ENCODE measurements at places on chromosomes 1 and 21.

- no peak for DNase-seq
These were observed 13.5 kb upstream of the ERG start for GRCh38 chr21:38511662-38512243.

GRCh38 chr1:206774093-206774492 lies 1.8 kb upstream of the IL10 start:
- no peak for DNase-seq

DNA sequence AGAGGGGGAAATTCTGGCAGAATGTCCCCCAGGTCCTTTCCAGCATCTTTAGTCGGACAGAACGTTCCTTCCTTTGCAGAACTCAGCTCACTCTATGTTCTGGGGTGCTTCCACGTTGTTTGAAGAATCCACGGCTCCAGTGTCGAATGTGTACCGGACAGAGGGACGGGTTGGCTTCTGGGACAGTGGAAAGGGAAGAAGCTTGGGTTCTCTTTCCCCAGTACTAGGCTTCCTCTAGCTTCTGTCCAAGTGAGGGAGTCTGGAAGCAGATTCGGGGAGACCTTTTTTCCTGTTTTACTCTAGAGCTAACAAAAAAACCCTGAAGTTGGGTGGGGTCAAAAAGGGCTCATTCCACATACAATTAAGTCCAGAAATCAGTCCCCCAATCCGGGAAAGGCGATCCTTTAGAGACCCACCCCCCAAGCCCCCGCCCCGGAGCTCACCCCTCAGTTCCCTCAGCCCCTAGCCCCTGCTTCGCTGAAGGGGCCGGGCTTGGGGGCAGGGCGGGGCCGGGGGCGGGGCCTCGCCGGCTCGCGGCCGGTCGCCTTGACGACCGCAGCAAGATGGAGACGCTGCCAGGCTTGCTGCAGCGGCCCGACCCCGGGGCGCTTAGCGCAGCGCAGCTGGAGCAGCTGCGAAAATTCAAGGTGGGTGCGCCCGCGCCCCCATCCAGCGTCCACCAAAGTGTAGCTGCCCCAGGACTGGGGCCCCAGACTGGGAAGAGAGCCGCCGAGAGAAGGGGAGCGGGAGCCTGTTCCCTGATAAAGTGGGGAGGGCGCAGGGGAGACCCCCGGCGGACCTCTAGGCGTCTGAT lies at the start of gene RIIAD1:
RIIAD1 (plus strand) TSS at position 549 of the 814 bp plus-strand sequence; CDS start at position 564, 15 bp downstream.
- DNase-seq, result no peak

DNA sequence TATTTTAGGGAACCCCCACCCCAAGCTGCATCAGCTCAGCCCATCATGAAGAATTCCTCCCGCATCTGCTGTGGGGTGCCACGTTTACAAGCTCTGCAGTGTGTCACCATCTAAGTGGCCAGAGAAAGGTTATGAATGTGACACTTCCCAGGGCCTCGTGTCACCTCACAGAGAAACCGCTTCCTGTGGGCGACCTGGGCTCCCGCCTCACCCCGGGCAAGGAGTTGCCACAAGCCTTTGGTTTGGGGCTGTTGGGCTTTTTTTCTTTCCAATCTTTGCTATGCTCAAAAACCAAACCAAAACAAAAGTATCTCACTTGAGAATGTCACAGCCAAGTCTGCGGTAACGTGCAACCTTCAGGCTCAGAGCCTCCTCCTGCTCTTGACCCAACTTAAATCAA lies 82.1 kb upstream of the ARHGEF16 start:
- DNase-seq, result no peak

DNA sequence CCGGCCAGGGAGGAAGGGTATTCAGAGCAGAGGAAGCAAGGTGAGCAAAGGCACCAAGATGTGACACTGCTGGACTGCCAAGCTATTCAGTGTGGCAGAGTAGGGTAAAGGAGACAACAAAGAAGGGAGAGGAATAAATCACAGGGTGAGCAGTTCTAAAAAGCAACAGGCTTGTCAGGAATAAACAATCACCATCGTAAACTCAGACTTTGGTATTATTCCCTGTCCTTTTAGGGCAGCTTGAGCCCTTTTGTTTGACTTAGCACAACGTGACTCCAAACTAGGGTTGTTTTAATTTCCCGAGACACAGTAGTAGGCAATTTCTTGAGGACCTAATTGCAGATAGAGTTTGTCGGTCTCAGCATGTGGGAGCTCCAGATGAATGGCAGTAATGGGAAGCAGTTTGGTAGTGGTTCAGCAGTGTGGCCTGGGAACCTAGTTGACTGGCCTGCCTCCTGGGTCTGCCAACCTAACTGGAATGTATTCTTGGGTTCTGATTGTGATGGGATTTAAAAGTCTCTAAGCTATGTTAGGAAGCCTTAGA lies 4.3 kb downstream of the CR1L start:
- no peak for DNase-seq

DNA sequence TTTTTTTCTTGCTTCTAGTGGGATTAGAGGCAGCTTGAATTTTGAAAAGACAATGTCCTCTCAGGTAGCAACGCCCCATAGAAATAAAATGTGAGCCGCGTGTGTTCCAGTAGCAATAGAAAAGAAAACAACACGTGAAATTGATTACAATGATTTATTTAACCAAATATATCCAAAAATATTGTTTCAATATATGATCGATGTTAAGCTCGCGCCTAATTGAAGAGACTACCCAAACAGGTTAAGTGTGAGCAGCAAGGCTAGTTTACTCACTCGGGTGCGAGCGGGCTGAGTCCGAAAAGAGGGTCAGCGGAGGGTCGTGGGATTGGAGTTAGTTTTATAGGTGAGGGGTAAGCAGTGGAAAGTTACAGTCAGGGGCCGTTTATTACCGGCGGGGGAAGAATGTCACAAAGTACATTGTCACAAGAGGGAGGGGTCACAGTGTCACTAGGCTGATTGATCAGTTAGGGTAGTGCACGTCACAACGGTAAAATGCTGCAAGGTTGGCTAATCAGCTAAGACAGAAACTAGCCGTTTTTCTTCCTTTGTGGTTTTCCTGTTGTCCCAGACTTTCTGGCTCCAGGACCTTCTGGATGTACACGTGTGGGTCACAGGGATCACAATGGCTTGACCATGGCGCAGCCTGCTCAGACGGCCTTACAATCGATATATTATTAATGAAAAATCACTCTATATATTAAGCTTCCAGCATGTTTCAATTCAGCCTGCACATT lies 697 bp upstream of the ZNF670 start:
- DNase-seq, result no peak

DNA sequence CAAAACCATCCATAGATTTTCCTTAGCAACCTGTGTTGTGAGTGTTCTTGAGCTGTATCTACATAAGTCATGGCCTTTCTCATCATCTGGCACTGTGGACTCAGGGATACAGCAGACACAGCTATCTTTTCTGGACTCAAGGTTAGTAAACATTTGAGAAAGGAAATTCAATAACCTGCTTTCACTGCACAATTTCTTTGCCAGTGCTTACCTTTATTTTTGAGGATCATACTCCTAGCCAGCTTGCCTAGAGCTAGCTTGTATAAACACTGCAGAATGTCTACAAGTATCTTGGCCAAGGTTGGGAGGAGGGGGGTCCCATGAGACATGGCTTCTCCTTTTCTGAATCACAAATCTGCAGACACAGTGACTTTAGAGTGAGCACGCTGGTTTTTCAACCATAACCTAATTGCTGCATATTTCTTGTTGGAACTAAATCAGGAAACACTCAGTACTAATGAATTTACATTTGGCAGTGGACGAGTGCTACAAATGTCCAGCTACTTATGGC lies 27.2 kb downstream of the ADAMTS5 start:
- no peak for DNase-seq

DNA sequence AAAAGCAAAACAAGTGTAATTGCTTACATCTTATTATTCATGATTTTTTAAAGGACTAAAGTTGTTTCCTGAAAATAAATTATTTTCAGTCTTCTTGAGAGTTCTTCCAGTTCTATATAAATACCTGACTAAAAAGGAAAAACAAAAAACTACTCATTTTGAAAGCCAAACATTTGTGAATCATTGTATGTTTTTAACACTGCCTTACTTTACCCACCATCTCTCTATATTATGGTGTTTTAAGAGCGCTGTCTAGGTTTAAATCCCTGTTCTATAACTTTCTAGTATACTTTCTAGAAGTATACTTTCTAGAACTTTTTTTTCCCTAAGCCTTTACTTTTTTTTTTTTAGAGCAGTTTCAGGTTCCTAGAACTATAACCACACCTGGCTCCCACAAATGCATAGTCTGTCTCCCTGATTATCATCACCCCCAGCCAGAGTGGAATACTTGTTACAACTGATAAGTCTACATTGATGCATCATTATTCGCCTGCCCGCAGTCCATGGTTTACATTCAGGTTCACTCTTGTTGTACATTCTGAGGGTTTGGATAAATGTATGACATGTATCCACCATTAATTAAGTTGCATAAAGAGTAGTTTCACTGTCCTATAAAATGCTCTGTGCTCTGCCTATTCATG lies 9.8 kb downstream of the RSBN1 start:
- no peak for DNase-seq

DNA sequence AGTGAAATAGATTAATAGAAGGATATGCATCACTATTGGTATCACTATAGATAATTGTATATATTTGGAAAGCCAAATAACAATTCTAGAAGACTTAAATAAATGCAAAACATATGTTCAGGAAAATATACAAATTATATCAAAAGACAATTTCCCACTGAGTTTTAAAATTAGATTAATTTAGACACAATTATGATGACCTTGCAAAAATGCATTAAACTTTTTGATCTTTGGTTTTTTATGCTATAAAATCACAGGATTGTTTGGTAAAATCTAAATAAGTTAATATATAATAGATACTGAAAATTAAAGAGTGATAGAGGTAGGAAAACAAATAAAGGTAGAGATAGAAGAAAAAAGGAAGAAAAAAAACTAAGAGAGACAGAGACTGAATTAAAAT lies 2027.7 kb downstream of the MRPL39 start:
- DNase-seq, result no peak

- no peak for DNase-seq
These were observed 43.3 kb upstream of the TSHB start for GRCh38 chr1:114986286-114986685.

GRCh38 chr1:5779608-5780323 lies 212.5 kb downstream of the NPHP4 start:
- no peak for DNase-seq

DNA sequence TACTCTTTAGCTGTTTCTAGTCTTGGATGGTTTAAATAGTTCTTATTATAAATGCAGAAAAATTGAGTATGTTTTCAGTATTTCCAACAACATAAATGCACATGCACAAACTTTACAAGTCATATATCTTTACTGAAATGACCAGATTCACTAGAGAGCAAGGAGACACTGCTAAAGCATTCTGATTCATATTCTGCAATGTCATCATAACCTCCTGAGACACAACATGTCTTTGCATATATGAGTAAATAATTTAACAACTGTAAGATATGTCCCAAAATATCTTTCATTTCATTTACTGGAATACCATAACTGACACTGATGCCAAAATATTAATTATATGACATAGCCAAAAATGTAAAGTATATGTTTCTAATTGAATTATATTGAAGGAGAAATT lies 16.8 kb upstream of the SAMSN1 start:
- no peak for DNase-seq

GRCh38 chr1:201724766-201725118 lies 104.2 kb upstream of the IPO9 start:
- no peak for DNase-seq

- no peak for DNase-seq
These were observed 544.1 kb downstream of the KIF26B start for GRCh38 chr1:245698860-245699259.

- no peak for DNase-seq
These were observed 36.1 kb downstream of the SLX9 start for GRCh38 chr21:44975720-44976555.

DNA sequence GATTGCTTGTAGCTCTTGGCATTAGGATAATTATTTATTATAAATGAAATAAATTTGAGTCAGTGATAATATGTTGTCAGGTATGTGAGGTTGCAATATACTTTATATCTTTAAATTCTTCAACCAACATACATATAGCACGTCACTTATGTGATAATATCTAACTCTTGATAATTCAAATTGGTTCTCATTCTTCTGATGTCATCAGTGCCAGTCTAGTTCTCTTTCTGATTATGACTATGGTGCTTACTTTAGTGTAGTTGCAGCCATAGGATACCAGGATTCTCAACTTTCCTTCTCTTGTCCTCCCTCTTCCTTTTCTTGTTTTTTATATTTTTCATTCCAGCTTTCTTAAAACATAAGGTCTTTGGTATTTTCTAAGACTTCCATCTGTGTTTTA lies 34.8 kb upstream of the ATP6V1G3 start:
- no peak for DNase-seq

DNA sequence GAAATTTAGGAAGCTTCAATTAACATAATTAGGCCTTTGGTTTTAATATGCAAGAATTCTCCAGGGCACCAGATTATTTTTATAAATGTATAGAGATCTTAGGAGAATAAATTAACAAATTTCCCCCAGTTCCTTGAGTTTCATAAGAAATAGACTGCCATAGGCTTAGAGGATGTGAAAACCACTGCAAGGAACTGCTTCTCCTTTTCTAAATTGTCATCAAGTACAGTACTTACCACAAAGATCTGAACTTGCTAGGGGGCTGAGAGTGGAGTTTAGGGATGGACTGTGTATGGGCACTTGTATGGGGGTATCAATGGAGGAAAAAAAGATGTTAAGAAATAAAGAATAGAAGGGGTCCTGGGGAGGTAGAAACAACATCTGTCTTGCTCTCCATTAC lies 31.1 kb downstream of the LHX8 start:
- DNase-seq, result no peak

DNA sequence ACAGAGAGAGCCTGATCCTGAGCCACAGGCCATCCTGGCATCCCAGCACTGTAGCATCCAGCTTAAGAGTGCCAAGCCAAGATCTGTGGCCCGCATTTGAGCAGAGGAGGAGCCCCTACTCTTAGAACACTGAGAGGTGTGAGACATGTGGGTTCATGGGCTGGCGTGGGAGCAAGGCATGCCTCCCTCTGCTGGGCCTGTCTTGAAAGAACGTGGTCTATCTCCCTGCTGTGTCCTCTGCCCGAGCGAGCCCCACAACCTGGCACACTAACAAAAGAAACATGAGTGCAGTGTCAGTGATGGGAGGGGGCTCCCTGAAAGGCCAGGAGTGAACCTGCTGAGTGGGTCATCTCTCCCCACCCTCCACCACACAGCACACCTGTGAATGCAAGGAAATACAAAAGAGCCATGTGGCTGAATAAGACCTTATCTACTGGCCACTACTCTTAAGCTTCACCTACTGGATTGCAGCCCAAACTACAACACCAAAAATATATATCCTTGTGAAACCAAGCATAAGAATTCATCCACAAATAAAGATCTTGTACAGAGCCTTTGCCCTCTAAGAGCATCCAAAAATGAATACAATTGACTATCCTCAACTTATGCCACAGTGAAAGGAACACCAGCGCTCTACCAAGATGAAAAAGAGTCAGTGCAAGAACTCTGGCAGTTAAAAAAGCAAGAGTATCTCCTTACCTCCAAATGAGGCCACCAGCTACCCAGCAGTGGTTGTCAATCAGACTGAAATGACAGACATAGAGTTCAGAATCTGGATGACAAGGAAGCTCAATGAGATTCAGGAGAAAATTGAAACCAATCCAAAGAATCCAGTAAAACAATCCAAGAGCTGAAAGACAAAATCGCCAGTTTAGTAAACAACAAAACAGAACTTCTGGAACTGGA lies 259.4 kb upstream of the DAB1 start:
- DNase-seq, result no peak

GRCh38 chr1:36650200-36651065 lies 167.7 kb upstream of the CSF3R start:
- DNase-seq, result peak; percentile 64

Measured in mucosa of gallbladder (tissue), 1 donor.